RCC 7860 (cell line): ENCODE measurements at places on chromosomes 5 and 9.

- DNase-seq = no peak
These were observed 131.9 kb downstream of the MAST4 start for GRCh38 chr5:66728049-66728448.

GRCh38 chr5:107979900-107980299, 309.2 kb upstream of the EFNA5 start:
- no peak for DNase-seq

DNA sequence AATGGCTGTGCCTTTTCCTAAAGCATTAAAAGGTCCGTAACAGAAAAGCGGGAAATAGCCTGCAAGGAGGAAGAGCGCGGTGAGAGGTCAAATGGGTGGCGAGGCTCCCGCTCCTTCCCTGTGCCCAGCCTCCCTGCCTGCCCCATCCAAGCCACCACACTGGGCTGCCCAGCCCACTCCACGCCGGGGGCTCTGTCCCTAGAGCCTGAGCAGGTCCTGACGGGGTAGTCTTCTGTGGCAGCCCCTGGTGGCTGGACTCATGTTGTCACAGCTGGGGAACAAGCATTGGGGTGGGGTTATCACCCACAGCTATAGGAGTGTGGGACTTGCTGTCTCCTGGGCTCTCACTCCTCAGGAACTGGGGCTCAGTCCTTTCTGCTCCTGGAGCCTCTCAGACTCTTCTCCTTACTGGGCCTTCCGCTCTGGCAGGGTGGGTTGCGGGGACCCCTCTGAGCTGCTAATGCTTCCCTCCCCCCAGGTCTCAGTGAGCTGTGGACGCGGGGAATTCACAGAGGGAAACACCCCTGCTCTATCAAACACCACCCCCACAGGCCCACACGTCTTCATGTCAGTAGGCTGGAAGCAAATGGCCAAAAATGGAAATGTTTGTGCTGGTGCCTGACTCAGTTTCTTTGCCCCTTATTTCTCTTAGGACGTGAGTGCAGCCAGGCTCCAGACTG, 152.4 kb upstream of the PHYKPL start:
- DNase-seq = no peak

DNA sequence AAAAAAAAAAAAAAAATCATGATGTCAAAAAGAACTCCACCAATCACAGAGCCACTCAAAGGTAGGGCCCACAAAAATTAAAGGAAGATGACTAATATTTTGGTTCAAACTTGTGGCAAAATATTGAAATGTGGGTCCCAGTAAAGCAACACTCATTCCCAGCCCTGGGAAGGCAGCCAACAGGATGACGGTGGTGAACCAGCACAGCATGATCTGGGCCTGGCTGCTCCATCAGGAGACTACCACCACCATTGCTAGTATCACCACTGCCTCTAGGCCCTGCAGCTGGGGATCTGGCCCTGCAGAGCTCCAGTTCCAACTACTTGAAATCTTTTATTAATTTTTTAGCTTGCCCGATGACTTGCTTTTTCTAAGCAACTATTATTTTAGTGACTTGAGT, 206.8 kb upstream of the ITGA1 start:
- DNase-seq = peak; percentile 3

DNA sequence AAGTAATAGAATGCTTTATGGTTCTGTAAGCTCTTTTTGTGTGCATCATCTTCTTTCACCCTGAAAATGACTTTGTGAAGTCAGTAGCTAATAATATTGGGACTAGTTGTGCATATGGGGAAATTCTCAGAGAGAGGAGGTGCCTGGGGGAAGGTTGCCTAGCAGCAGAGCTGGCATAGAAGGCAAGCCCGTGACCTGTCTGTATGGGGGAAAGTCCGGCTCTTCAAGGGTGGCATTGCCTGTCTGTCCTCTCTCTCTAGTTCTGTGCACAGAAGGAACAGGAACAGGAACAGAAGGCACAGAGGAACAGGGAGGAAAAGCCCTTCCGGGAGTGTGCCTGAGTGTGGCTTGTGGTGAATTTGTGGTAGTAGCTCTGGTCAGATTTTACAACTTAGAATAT, 33.1 kb downstream of the SH3GL2 start:
- DNase-seq = no peak

DNA sequence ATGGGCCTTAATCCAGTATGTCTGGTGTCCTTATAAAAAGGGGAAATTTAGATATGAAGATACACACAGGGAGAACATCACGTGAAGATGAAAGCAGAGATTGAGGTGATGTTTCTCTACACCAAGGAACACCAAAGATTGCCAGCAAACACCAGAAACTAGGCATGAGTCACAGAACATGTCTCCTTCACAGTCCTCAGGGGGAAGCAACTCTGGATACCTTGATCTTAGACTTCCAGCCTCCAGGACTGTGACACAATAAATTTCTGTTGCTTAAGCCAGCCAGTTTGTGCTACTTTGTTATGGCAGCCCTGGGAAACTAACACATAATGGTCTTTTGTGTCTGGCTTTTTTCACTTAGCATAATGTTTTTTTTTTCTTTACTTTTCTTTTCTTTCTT, 41.2 kb upstream of the STRBP start:
- no peak for DNase-seq

GRCh38 chr9:118577121-118577520, 792.1 kb downstream of the BRINP1 start:
- peak; percentile 87 for DNase-seq
